Stimulated activated CD8-positive, alpha-beta memory T cell treated with anti-CD3 and anti-CD28 coated beads, Interleukin-4, amount 100 ng/mL, for 1 hour (primary cell): ENCODE measurements at places on chromosomes 12 and 14.

- no peak for DNase-seq
Observed at GRCh38 chr12:8038659-8039114, 6.2 kb downstream of the FOXJ2 start.

DNA sequence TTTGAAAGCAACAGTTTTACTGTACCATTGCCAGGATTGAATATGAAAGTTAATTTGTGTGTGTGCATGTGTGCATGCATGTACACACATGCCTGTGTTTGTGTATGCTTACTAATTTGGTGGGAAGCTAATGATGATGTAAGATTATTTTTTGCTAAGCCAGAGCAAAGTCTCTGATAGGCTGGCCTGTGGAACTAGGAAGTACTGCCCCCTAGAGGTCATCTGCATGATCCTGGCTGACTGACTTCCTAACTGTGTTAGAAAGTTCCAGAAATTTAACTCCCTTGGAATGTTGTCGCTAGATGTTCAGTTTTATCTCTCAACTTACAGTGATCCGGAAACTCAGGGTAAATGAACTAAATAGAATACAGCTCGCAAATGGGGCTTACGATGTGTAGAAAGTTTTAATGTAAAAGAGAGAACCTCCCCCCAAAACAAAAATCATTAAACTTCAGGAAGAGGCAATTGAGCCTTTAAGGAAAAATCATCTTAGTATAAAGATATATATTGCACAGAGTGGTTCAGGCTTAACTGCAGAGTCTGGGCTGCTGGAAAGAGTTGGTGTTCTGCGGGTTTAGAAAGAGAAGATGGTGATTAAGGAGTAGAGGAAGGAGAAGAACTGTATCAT is 34.3 kb upstream of the SLC38A1 start:
- peak; percentile 13 for DNase-seq

- DNase-seq: no peak
Observed at GRCh38 chr12:95418142-95418541, 55.8 kb upstream of the METAP2 start.

- DNase-seq: no peak
Observed at GRCh38 chr14:69682136-69682535, 70.7 kb downstream of the SUSD6 start.

DNA sequence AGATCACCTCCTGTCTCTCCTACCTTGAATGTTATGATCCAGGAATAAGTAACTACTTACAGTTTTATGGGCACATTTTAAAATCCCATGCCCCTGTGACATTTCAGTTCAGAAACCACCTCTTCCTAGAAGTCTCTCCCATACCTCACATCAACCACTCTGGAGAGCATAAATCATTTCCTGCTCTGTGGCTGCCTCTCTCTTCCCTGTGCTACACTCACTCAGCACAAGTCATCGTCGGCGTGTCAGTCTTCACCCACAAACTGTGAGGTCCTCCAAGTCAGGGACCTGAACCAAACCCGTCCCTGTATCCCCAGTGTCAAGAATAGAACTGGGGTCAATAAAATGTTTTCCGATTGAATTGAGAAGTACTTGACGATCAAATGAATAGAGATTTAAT is 863.3 kb downstream of the BCL11B start:
- DNase-seq: no peak

- no peak for DNase-seq
Observed at GRCh38 chr12:69932676-69933552, 107.9 kb downstream of the MYRFL start.

- no peak for DNase-seq
Observed at GRCh38 chr12:67722296-67722695, 73.8 kb downstream of the DYRK2 start.

DNA sequence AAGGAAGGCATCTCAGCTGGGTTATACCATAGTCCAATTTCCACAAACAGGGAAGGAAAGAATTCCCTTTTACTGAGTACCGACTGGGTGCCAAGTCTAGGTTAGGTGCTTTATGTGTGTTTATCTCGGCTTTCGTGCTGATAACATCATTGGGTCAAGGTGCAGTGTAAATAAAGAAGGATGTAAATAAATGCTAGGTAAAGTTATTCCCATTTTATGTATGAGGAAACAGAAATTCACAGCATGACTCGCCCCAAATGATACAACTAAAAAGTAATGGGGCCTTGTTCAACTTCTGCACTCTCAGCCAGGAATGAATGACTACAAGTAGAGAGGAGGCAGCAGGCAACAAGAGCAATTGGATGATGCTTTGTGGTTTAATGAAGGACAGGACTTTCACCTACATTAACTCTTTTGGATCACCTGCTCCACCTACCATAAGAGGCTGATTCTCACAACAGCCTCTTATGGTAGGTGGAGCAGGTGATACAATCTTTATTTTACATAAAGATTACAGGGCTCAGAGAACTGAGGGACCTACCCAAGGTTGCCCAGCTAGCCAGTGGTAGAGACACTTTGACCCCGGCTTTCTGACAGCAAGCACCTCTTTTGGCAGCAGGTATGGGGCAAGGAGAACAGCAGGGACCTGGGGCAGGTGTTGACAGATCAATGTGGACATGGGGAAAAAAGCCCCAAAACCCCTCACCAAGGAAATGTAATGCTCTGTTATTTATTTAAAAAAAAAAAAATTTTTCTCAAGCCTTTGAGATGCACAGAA is 213.4 kb upstream of the NUDT4 start:
- no peak for DNase-seq

DNA sequence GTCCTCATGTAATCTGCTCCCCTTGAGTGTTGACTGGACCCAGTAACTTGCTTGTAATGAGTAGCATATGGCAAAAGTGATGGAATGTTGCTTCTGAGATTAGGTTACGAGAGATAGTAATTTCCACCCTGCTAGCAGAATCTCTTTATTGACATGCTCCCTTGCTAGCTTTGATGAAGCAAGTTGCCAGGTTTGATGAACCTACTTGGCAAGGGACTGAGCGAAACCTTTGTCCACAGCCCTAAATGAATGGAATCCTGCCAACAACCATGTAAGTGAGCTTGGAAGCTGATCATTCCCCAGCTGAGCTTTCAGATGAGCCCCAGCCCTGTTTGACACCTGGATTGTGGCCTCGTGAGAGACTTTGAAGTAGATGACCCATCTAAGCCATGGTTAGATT is 120.8 kb upstream of the PLXNC1 start:
- no peak for DNase-seq

- DNase-seq: no peak
Observed at GRCh38 chr12:1716911-1717310, 26.0 kb downstream of the ADIPOR2 start.

- DNase-seq: no peak
Observed at GRCh38 chr14:54486685-54487084, 2.1 kb downstream of the GMFB start.

DNA sequence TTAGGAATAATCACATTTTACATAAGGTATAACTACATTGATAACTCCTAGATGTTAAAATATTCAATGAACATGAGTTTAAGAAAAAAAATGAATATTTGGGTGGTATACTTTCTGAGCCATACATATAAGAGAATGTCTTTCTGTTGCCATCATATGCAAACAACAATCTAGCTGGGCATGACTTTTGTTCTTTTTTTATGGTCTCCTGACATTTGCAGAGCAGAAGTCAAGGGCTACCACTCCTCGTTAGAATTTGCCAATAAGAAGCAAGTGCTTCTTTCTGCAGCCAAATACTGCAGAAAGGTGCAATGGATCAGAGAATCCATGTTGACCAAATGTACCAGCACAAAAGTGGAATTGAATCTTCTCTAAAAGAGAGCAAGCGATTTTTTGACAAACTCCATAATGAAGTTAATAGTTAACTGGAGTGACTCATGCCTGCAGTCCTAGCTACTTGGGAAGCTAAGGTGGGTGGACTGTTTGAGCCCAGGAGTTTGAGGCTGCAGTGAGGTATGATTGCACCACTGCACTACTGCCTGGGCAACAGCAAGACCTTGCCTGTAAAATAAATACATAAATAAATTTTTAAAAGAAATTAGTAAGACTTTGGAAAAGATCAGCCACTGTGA is 25.5 kb upstream of the CCDC91 start:
- no peak for DNase-seq

DNA sequence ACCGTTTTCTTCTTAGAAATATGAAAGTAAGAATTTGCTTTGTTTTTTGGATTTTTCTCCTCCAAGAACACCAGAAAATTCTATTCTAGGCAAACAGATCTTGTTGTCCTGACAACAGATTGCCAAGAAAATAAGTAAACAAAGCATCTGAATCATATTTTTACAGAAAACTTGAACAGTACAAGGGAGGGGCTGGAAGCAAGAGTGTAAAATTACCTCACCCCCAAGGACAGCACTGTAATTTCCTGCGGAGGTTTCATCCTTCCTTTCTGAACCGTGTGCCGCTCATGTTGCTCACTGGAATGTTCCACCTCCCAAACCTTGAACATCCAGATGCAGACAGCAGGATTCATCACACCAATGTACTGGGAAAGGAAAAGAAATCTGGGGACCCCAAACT is 5.4 kb upstream of the CAMKK2 start:
- DNase-seq: no peak

GRCh38 chr12:11731042-11731357 is 81.5 kb downstream of the ETV6 start:
- no peak for DNase-seq

- no peak for DNase-seq
Observed at GRCh38 chr14:24279301-24280186, 8.1 kb upstream of the RABGGTA start.

DNA sequence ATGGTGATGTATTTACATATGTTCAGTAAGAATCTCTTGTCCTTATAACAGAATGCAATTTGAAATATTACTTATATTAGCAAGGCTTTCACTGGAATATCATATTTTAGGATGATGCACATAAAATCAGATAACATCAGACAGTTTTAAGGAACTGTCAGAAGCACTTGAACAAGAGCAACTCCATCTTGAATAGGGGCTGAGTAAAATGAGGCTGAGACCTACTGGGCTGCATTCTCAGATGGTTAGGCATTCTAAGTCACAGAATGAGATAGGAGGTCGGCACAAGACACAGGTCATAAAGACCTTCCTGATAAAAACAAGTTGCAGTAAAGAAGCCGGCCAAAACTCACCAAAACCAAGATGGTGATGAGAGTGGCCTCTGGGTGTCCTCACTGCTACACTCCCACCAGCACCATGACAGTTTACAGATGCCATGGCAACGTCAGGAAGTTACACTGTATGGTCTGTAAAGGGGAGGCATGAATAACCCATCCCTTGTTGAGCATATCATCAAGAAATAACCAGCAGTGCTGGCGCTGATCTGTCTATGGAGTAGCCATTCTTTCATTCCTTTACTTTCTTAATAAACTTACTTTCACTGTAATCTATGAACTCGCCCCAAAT is 27.6 kb upstream of the ETV6 start:
- no peak for DNase-seq

DNA sequence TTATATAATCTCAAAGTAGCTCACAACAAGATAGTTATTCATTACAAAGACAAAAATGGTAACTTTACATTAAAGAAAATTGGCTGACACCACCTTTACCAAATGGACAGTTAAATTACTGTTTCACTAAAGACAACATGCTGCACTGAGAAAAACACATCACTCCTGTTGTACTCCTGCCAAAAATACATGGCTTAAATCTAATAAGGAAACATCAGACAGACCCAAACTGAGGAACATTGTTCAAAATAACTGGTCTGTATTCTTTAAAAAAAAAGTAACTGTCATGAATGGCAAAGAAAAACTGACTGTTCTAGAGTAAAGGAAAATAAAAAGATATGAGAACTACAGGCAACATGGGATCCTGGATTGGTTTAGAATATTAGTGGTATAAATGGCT is 151.3 kb upstream of the DCN start:
- DNase-seq: no peak

DNA sequence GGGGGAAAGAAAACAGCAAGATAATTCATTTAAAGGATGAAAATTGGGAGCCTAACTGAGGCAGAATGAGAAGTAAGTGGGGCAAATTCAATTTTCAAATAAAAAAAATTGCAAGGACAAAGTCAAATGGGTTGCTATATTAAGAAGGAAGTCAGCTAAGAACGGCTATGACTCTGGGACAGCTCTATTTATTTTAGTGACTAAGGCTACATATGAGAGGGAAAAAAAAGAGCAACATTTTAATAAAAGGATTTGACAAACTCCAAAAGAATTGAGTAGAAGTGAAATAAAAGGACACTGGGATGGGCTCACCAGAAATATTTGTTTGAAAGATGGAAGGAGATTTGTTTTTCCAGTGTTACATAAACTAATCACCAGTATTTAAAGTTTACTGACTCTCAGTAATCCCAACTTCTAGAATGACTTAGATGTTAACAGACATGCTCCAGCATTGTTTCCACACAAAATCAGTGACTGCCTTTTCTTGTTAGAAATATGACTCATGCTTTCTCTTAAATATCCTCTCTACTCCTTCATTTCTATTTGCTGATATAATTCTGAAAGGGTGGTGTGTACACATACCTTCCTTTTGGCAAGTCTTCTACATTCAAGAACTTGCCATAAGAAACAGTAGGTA is 198.5 kb downstream of the SLC25A21 start:
- DNase-seq: no peak

DNA sequence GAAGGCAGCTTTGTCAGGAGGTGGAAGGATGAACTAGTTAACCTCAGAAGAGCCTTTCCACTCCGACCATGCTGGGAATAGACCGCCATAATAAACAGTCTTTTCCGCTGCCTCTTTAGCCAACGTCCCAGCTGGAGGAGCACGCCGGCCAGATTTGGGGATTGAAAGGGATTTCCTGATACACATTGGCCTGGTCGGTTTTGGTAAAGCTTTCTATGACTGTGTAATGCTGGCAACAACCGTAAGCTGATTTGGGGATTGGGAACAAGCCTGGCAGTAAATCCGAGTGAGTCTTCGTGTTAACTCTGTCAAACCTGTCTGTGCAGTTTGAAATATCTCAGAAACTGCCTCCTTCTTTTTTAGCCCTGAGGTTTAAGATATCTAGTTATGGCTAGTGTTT is 87.0 kb downstream of the DAD1 start:
- DNase-seq: no peak

GRCh38 chr12:121872546-121873215 is 14.0 kb upstream of the HPD start:
- no peak for DNase-seq
